Camera-type eye (tissue), 1 donor: ENCODE measurements at places on chromosomes 11 and 22. TPM values are rescaled to one million over a fixed set of nuclear protein-coding genes. Genes with fewer than 3 reads are reported as not detected.

MS4A8 gene
- not detected for total RNA-seq

SSTR3 gene
- total RNA-seq, result 0.11 TPM

C11orf21 gene
- total RNA-seq, result 1.3 TPM

HIKESHI gene
- total RNA-seq, result 47.7 TPM

NARS2 gene
- total RNA-seq, result 41.2 TPM

OR52A1 gene
- total RNA-seq, result not detected

BTG4 gene
- total RNA-seq, result not detected

PAAF1 gene
- total RNA-seq, result 25.2 TPM
